RKO (cell line): ENCODE measurements at places on chromosomes 5 and 9.
A peak's percentile ranks its signal among the peaks of the same experiment; 100 is the strongest.

DNA sequence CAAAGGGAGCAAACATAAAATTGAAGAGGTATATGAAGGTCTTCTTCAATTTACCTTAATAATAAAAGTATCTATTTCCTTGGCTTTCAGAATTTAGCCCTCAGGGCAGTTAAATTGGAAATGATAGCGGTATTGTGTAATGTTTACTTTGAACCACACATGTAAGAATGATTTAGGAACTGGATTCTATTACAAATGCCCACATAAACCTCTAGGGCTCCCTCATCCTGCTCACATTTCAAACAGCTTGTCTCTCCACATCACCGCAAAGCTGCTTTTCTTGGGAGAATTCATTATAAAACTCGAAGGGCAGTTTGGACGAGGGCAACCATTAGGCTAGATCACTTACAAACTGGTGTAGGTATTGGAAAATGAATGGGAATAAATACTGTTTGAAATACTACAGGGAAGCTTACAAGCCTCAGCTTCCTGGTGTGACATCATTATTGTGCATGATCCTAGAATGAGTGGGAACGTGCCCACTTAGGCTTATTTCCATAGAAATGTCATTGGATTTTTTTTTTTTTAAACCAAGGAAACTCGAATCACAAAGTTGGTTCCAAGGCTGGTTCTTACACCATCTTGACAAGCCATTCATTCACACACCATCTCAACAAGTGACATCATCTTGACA is 47.3 kb downstream of the MTRR start:
- DNase-seq, result no peak

DNA sequence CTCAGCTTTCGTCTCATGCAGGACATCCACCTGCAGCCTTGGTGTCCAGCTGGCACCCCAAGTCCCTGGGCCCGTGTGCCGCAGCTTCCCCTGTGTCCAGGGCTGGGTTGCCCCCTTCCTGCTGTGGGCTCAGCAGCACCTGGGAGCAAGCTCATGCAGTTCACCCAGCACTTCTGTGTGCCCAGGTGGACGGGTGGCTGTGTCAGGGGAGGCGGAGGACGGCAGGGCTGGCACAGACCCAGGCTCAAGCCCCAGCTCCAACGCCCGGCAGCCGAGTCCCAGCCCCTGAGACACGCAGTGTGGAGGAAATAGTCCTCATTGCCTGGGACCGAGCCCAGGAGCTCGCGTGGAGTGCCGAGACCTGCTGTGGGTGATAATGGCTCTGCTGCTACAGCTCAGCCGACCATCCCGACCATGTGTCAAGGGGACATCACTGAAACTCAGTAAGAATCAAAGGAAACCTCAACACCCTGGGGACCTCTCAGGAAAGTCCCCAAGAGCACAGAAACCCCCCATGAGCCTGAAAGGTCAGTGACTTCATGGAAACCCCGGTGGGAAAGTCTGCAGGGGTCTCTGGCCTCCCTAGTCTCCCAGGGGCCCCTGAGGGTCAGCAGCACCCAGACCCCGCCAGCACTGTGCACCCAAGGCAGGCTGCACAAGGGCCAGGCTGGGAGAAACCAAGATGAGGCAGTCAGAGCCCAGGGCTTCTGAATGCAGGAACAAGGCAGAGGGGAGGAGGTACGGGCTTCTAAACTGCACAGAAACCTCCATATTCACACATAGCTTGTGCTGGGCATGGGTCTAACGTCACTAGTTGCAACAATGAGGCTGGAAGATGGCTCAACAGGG is 38.8 kb downstream of the LPCAT1 start:
- no peak for DNase-seq

- no peak for DNase-seq
Measured at GRCh38 chr9:130921989-130922892, 16.8 kb downstream of the FIBCD1 start.

GRCh38 chr5:10507575-10508096 is 56.2 kb upstream of the ANKRD33B start:
- no peak for DNase-seq

GRCh38 chr5:65508978-65509377 is 27.3 kb upstream of the ADAMTS6 start:
- no peak for DNase-seq

- DNase-seq, result peak; percentile 71
Measured at GRCh38 chr5:140345919-140346347, 470 bp downstream of the HBEGF start.

- no peak for DNase-seq
Measured at GRCh38 chr9:24436761-24437160, 108.9 kb downstream of the IZUMO3 start.

- DNase-seq, result no peak
Measured at GRCh38 chr9:117156144-117156688, 258.6 kb downstream of the ASTN2 start.

DNA sequence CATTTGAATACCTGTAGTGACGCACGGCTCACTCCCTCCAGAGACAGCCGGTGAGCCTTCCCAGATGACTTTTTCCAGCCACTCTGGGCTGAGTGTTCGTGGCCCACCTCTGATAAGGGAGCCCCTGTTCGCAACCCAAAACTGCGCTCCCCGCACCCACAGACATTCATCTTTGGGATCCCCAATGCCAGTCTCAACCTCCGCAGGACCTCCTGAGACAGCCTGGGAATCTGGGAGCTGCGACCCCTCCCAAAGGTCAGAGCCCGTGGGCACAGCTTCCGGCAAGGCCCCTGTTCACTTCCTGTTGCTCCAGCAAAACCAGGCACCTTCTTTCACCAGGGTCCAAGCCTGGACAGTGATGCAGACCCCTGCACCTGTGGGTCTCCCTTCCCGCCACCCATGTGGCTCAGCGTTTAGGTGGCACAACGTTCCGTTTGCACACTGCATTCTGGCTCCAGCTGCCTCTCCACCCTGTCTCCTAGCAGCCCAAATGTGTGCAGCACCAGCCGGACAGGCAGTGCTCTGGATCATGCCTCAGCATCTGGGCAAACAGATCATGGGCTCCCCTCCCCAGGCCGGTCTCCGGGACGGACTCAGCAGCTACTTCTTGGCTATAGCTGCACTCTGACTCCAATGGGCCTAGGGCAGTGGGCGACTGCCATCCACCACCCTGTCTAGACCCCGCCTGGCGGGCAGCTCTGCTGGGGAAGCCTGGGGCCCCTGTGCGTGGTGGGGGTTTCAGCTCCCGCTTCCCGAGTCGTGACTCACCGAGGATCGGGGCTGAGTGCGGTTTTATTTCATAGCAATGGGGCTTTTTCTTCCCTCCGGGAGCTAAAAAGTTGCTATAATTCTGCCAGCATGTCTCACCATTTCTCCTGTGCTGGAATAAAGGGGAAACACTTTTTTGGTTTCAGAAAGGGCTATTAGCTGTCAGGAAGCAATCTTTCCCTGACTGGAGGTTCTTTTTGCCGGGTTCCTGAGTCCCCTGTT is 156.0 kb downstream of the OLFM1 start:
- no peak for DNase-seq

- DNase-seq, result no peak
Measured at GRCh38 chr9:132016456-132016855, 63.2 kb downstream of the MED27 start.

GRCh38 chr9:83505282-83505681 is 32.9 kb downstream of the FRMD3 start:
- DNase-seq, result no peak

DNA sequence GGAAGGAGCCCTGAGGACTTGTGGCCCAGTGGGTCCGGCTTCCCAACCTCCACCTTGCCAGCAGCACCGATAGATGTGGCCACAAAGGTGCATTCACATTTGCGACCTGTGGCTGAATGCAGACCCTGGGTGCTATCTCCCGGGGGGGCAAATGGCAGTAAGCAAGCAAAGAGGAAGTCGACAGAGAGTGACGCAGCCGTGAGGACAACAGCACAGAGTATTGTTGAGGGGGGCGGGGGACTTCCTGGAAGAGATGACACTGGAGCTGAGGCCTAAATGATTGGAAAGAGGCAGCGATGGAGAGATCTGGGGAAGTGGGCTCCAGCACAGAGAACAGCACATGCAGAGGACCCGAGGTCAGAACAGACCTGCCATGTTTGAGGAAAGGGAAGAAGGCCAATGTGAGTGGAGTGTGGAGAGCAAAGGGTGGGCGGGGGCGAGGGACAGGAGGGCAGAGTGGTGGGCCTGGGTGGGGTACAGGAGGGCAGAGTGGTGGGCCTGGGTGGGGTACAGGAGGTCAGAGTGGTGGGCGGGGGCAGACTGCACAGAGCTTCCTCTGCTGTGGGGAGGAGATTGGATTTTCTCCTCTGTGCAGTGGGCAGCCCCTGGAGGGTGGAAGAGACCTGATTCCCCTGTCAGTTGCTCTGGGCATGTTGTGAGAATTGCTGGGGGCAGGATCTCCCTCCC is 42.6 kb downstream of the ADAMTS2 start:
- no peak for DNase-seq

DNA sequence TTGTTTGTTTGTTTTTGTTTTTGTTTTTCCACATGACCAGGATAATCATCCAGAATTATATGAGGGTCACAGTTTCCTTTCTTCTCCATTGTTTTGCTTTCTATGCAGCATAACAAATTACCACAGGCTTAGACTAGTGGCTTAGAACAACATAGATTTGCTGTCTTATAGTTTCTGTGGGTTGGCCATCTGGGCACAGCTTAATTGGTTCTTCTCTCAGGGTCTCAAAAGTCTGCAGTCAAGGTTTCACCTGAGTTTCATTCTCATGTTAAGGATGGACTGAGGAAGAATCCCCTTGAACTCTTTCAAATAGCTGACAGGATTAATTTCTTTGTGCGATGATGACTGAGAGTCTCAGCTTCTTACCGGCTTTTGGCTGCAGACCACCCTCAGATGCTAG is 559.8 kb downstream of the PRDM9 start:
- no peak for DNase-seq

- DNase-seq, result no peak
Measured at GRCh38 chr9:125442452-125442851, 180.8 kb downstream of the GAPVD1 start.

DNA sequence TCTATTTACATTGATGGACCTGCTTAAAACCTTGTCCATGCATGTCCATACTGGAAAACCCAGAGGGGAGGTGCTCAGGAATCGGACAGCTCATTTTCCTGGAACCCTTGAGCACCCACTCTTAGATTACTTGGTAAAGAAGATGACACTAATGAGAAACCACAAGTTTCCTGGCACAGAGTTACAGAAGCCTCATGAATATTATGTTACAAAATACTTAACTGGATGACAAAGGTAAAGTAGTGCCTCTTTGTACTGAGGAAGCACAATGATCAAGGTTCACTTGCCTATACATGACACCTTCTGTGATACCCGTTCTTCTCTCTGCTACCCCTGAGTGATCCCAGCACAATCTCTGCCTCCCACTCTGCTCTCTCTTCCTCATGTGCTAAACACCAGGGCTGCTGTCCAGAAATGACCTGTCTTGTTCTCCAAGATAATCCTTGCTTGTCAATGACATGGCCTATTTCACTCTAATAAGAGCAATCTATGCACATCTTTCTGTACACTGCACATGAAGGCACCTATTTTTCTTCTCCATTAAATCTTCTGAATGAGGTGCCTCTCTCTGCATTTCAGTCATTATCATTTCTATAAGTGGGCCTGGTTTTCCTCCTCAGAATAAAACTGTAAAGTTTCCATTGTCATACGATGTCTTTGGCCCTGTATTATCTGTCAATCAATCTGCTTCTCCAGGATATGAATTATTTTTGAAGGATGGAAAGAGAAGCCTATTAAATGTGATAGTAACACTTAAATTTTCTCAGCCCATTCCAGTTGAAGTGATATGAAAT is 684.0 kb upstream of the ACO1 start:
- no peak for DNase-seq

GRCh38 chr9:72315089-72315509 is 49.9 kb downstream of the ZFAND5 start:
- DNase-seq, result no peak

DNA sequence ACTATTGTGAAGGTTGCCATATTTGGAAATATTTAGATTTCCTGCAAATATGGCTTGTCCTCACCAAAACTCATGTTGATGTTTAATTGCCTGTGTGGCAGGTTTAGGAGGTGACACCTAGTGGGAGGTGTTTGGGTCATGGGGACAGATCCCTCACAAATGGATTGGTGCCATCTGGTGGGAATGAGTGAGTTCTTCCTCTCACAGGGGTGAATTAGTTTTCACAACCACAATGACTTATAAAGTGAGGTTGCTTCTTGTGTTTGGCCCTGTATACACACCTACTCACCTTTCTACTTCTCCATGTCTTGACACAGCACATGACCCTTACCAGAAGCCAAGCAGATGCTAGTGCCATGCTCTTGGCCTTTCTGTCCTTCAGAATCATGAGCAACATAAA is 41.1 kb downstream of the ISOC1 start:
- peak; percentile 29 for DNase-seq

- DNase-seq, result no peak
Measured at GRCh38 chr5:81068635-81069034, 108.5 kb downstream of the RASGRF2 start.

DNA sequence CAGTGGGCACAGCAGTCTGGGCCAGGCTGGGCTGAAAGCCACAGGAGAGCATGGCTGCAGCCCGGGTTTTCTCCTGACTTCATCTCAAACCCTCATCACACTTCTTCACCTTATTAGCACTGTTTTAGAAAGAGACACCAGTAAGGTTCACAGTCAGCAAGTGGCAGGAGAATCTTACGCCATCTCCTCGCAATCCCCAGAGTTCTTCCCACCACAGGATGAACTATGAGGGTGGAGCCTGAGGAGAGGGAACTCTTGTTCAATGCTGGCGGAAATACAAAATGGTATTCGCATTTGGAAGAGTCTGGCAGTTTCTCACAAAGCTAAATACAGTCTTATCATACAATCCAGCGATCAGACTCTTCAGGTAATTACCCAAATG is 14.7 kb downstream of the BICD2 start:
- DNase-seq, result no peak

DNA sequence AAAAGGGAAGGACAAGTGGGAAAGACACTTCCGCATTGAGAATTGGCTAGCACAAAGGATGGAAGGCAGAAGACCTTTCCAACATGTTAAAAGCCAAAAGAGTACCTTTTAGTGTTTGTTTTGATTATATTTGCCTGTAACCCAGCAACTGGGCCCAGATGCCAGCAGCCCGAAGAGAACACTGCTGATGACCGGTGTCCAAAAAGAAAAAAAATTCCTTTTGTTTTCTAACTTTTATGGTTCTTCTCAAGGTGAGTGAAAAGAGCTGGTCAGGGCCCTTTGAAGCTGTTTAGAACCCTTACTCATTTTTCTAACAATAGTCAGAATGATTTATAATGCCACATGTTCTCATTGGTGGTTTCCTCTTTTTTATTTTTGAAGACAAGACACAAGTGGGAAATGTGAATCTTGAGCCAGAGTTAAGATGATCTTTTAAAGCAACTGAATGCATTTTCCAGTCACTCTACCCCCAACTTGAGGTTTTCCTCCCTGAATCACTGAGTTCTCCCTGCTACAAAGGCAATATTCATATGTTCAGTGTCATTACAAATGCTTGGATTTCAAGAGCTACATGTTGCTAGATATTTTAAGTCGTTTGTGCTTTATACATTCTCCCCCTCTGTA is 32.3 kb upstream of the ZNF462 start:
- no peak for DNase-seq

DNA sequence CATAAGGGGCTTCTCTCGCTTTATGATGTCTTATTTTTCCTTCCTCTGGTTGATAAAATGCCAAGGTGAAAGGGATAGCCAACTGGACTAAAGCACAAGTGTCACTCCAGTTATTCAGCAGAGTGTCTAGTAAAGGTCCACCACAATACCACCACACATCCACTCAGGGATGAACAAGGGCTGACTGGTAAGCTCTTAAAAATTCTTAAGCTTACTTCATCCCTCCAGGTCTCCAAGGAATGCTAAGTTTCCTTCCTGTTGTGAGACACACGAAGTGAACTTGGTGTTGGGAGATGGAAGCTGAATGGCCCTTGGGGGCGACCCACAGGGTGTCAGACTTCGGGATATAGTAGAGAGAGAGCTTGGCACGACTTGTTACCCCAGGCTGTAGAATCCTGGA is 3.2 kb upstream of the HMGCS1 start:
- no peak for DNase-seq

GRCh38 chr5:180853848-180854176 is 7.3 kb downstream of the ZFP62 start:
- DNase-seq, result no peak
